ENCODE measurements at places on chromosomes 3 and 15.

DNA sequence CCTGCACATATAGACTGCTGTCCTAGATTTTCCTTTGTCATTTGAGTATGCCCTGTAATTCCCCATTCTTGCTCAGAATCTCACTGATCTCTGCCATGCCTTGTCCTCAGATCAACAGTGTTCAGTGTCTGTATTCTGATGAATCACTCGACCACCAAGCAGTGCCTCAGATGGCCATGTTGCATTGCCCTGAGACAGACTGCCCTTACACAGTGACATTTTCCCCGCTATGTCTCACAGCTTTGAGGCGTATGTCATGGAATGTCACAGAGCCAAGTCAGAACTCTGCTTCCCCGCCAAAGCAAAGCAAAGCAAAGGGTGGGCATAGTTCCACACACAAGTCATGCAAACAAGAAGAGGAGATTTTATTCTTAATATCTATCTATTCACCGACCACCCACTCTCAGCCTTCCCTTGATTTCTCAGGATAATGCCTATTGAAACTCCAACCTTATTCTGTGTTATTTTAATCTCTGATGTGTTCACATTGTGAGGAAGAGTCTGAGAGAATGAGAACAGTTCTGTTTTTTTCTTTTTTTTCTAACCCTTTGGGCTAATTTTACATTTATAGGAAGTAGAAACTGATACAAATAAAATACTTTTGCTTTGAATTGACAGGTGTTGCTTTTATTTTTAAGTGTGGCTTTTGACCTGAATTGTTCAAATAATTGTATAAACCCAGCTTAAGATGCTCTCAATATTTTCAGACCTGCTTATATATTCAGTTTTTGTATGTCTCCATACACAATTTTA is 16.9 kb upstream of the PSMD6 start:
- DNase-seq = no peak

- no peak for DNase-seq
These were observed 2.5 kb upstream of the FBN1 start for GRCh38 chr15:48647962-48648361.

DNA sequence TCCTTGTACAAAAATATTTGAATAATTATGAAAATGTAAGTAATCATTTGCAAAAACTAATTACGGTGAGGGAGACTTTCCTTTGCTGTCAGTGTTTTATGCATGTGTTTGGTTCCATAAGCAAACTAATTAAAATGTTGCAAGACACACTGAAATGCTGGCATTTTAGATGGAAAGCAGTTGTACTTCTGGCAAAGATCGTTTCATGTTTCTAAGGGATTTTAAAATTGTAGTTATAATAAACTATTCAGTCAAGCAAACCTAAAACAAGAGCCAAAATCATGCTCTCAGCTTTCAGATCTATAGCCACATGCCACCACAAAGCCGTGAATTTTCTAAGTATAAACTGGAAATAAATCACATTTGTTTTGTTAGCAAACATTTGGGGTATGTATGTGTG is 240.1 kb upstream of the ZNF385D start:
- DNase-seq = no peak

DNA sequence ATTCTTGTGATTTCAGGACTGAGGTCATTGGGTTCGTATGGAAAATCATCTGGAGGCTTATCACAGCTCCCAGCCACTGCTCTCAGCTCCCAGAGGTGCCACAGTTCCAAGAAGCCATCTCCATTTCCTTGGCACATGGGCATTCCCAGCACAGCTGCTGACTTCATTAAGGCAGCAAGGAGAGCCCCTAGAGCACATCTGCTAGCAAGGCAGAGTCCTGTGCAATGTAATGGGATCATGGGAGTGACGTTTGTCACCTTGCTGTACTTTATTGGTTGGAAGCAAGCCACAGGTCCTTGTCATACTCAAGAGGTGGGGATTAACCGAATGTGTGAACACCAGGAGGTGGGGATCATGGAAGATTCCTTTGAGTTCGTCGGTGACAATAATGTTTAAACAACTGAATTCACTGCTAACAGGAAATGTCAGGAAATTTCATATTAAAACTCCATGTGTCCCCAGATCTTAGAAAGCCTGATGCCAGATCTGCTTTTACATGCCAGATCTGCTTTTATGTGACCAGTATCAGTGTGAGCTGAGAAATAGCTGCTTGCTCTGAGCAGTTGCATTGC is 148.8 kb downstream of the GABRG3 start:
- no peak for DNase-seq

- no peak for DNase-seq
These were observed 10.3 kb downstream of the U2SURP start for GRCh38 chr3:143011705-143012104.

- DNase-seq = no peak
These were observed 189.7 kb upstream of the IL12A start for GRCh38 chr3:159798951-159799350.

- no peak for DNase-seq
These were observed 64.7 kb downstream of the BTD start for GRCh38 chr3:15666277-15666676.

DNA sequence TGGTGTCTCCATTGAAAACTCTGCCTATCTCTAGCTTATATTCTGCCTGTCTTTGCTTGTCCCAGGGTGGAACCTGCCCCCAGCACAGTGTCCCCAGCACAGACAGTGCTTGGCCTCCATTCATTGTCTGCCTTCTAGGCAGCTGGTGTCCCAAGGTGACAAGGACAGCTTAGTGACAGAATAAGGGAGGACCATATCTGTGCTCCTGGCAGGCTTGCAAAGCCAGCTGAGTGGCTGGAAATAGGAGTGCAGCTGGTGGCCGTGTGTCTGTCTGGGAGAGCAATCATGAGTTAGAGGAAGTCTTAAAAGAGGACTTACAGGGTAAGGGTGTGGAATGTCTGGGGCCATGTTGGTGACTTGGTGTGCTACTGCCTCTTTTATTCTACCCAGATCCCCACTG is 33.4 kb downstream of the SCN5A start:
- no peak for DNase-seq

DNA sequence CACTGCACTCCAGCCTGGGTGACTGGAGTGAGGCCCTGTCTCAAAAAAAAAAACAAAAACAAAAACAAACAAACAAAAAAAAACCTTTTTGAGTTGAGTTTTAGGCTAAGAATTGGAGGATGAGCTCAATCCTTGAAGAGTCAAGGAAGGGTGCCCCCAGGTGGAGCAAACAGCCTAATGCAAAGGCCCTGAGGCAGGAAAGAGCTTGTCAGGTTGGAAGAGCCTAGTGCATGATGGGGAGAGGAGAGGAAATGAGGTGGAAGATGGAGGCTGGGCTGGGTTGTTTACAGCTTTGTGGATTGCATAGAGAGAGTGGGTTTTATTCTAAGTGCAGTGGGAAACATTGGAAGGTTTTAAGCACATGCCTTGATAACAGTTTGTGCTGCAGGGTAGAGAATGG is 2.1 kb upstream of the SNX22 start:
- no peak for DNase-seq

DNA sequence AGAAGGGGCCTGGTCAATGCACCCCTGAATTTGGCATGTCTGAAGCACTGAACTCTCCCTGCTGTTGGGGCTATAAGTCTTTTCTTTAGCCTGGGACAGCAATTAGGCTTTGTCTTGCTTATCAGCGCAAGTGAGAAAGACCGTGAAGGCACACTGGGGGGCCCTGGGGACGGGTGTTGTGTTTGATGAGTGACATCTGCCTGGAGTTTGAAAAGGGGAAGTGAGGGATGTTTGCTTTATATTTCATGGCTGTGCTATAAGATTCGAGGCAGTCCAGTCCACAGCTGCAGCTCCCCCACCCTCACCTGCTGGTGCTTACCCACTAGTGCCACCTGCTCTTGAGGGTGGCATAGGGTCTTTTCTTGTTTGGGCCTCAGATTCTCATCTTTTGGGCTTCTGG is 44.8 kb downstream of the CEMIP start:
- DNase-seq = no peak

GRCh38 chr3:194885766-194886165 is 200.1 kb downstream of the FAM43A start:
- no peak for DNase-seq

DNA sequence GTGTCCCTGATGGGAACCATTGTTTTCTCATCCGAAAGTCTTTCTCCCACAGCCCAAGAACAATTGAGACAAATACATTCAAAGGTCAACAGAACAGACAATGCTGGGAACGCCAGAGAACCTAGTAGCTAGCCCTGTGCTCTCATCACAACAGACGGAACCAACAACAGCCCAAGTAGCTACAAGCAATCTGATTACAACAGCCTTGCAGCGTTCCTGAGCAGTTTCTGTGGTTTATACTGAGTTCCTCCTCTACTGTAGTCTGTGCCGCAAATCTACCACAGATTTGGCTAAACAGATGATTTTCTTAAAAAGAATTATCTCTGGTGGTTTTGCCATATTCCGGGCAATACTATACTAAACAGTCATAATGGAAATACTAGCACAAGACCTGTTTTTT is 435.6 kb downstream of the MECOM start:
- DNase-seq = no peak

DNA sequence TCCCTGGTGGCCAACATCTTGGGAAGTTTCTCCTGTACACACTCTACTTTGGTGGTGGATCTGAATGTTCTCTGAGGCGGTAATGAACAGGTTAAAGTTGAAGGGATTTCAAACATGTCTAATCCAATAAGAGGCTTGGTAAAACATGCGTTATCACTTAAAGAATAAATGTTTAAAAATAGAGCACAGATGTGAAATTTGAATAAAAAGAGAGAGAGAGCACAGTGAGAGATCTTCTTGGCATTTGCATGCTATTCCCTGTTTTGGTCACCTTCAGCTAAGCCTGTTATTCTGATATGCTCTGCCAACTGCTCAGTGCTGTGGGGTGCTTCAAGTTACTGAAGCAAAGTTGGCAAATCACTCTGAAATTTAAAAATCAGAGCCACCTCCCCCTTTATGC is 237.7 kb upstream of the WNT5A start:
- DNase-seq = no peak

GRCh38 chr3:25064681-25065080 is 363.4 kb upstream of the RARB start:
- no peak for DNase-seq

- DNase-seq = no peak
These were observed 21.1 kb downstream of the GCNT3 start for GRCh38 chr15:59632714-59633113.

- no peak for DNase-seq
These were observed 7.3 kb downstream of the B3GNT5 start for GRCh38 chr3:183260167-183260904.

DNA sequence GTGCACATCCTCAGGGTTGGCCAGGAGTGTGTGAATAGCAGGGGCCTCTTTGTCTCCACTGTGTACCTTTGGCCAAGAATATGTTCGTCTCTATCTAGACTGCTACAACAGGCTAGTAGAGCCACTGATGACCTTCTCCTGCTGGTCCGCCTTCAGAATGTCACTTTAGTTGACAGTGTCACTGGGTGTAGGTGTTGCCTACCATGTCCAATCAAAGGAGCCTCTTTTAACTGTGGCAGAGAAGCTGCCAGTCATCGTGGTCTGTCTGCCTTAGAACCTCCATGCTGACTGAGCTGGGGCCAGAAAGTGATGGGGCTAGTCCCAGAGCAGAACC is 40.1 kb downstream of the OXSR1 start:
- DNase-seq = no peak

- no peak for DNase-seq
These were observed 567.3 kb upstream of the KCNMB2 start for GRCh38 chr3:177968891-177969290.

DNA sequence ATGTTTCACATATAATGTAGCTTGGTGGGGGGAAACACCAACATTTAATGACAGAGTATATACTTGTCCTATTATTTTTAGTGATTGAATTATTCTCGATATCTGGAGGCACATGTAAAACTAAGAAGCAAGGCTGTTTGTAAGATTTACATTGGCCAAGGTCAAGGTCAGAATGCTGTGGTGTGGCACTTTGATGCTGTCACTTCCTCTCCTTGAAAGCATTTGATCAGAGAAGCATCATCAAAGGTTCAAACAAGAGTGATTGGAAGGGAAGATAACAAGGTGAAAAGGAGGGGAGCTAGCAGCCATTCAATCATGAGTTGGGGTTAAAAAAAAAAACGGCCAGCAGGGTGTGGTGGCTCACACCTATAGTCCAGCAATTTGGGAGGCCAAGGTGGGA is 26.4 kb downstream of the RTF1 start:
- no peak for DNase-seq

DNA sequence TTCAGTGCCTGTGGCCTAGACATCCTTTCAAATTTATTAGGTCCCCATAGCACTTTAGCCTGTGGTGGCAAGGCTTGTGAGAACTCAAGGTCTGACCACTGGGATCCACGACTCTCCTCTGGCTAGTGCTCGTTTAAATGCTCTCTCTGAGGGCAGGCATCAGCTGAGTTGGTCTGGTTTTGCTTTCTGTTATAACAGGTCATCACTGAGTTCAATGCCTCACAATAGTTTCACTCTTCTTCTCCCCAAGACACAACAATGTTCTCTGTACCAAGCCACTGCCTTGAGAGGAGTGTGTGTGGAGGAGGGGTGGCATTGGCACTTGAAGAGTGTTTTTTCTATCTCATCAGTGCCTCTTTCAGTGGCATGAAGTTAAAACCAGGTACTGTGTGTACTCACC is 7.6 kb downstream of the OR5K4 start:
- no peak for DNase-seq

- DNase-seq = no peak
These were observed 4.2 kb upstream of the EFHB start for GRCh38 chr3:19938295-19938627.

- DNase-seq = no peak
These were observed 277.5 kb downstream of the KCNH8 start for GRCh38 chr3:19425825-19426224.

DNA sequence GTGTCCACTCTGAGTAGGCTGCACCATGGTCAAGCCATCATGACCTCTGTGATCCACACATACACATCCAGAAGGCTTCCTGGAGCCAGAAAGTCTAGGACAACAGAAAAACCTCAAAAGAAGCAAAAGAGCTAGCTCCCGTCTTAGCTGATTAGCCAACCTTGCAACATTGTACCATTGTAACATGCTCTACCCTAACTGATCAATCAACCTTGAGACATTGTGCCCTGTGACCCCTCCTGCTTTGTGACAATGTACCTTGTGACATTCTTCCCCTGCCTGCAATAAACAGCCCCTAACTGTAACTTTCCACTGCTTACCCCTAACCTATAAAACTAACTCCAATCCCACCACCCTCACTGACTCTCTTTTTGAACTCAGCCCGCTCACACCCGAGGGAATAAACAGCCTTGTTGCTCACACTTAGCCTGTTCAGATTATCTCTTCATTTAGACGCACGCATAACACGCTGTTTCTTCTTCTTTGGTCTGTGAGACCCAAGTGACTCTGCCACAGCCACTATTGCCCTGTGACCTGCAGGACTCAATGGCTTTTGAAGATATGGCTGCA is 1104.6 kb downstream of the OTOL1 start:
- DNase-seq = no peak

DNA sequence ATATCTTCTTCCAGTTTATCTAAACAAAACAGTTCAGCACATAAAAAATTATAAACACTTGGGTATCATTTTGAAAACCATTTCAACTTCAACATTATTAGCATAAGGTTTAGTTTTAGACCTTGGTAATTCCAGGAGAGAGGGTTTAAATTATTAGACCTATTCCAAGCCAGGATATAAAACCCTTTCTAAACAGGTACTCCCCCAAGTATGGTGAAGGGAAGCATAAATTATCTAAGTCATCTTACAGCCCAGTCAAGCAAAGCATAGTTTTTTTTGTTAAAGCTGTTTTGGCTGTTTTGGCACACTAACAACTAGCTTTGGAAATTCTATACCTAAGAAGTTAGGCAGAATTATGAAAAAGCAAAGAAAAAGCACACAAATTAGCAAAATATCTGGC is 87.3 kb downstream of the FBN1 start:
- DNase-seq = no peak

All from NCI-H2081 (cell line).